ENCODE measurements at places on chromosomes 3 and 15.

- no peak for DNase-seq
Measured at GRCh38 chr3:99413504-99413903, 224.9 kb upstream of the COL8A1 start.

DNA sequence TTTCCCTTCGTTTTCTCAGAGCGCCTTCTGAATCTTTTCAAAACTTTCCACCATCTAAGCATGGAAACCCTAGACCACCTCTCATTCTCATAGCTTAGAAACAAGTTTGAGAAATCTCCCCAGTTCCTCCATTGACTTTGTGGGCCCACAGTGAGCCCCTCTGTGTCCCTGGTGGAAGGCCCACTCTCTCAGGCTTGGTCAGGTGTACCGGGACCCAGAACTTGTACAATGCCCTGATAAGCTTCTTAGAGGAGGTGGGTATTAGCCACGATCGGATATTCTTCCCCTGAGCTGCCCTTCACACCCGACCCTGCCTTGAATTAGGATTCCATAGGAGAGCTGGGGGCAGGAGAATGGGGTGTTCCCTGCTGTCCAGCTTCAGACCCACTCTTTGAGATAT lies at the start of gene SLC24A1:
Gene SLC24A1 (plus strand): TSS at position 301 of the 400 bp plus-strand sequence. CDS start 2,143 bp downstream, outside the sequence.
- no peak for DNase-seq

- no peak for DNase-seq
Measured at GRCh38 chr15:60218256-60218655, 179.5 kb downstream of the ANXA2 start.

DNA sequence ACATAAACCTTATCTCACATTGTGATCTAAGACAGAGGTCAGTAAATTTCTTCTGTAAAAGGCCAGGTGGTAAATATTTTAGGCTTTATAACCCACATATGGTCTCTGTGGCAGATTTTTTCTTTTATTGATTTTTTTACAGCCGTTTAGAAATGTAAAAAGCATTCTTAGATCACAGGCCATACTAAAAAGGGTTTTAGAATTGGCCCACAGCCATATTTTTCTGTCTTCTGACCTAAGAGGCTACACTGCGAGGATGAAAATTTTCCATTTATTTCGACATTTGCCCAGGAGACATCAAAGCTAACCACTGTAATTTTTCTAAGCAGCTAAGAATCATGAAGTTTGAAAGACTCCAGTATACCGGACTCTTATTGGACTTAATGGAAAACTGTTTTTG lies 377.2 kb upstream of the SGO1 start:
- no peak for DNase-seq

GRCh38 chr3:197880491-197881269 lies 69.3 kb upstream of the RPL35A start:
- DNase-seq: no peak

DNA sequence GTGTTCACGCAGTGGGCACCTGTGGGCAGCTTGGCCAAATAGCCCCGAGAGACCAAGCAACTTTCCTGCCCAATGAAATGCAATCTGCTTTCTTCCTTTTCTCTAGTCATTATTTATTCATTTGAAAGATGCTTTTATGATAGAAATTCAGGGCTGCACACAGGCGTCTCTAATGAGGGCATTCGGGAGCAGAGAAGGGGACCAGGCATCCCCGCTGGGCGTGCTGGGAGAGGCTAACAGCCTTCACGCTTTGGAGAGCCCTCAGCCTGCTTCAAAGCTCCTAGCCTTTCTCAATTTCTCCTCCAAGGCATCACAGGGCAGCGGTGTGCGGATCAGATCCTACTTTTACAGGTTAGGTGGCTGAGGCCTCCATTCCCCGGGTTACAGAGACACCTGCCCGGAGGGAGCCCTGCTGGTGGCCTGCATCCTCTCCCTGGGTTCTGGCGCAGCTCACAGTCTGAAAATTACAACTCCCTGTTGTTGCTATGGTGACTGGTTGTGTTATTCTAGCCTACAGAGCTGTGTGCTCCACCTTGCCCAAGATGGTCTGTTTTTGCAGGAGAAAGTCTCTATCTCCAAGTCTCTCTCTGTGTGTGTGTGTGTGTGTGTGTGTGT lies 21.8 kb upstream of the KLF13 start:
- DNase-seq: no peak

- no peak for DNase-seq
Measured at GRCh38 chr3:42714171-42714852, 11.7 kb upstream of the HHATL start.

- peak; percentile 15 for DNase-seq
Measured at GRCh38 chr15:28935316-28935715, 49.5 kb downstream of the APBA2 start.
